Activated CD8-positive, alpha-beta T cell treated with anti-CD3 and anti-CD28 coated beads, Interleukin-2, amount 10 ng/mL, durations not matched to agents 7 days and 5 days (primary cell): ENCODE measurements at places on chromosomes 7 and 10.

GRCh38 chr10:15795036-15795792, 65.1 kb downstream of the MINDY3 start:
- DNase-seq = no peak

GRCh38 chr10:125102821-125103220, 57.5 kb downstream of the CTBP2 start:
- DNase-seq = no peak

GRCh38 chr10:112461029-112461887, 14.2 kb downstream of the VTI1A start:
- peak; percentile 25 for DNase-seq

DNA sequence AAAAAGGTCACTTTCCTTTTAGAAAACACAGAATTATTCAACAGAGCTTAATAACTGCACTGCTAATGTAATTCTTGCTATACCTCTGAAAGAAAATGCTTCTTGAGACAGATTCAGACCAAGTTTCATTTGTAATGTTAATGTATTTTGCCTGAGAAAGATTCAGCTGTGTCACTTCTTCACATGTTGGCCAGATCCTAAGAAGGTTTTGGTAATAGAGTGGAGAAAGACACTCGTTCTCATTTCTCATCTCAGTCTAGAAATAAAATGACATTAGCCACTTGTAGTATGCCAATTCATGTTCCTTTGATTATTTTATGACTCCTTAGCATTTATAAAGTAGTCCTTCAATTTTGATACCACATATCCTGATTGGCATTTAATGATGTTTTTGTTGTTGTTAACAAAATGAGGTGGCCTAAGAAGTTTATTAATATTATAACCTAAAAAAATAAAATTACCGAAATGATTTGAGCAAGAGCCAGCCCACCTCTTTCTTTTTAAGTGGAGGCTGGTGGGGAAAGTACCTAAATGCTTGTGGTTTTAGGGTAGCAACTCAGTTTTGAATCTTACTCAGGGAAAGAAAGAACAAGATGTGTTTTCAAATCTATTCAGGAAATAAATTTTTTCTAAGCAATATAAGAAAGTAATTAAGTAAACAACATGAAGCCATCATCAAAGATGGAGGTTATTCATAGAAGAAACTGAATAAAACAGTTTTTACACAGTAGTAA, 16.4 kb upstream of the ELAPOR2 start:
- DNase-seq = no peak

DNA sequence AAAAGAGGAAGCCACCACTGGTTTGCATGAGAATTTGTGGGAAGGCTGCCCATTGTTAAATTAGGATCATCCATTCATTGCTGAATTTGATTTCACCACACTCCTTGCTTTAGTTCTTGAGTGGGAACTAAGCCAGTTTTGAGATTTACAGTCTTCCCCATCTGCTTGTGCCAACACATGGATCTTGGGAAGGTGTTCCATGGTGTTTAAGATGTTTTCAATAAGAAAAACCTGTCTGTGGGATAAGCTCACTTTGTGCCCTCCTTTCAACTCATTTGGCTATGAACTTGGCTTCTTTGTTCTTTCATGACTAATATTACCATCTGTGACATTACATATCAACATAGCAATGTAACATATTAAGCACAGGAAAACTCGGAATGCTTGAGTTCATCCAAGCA, 73.2 kb downstream of the INHBA start:
- DNase-seq = no peak

DNA sequence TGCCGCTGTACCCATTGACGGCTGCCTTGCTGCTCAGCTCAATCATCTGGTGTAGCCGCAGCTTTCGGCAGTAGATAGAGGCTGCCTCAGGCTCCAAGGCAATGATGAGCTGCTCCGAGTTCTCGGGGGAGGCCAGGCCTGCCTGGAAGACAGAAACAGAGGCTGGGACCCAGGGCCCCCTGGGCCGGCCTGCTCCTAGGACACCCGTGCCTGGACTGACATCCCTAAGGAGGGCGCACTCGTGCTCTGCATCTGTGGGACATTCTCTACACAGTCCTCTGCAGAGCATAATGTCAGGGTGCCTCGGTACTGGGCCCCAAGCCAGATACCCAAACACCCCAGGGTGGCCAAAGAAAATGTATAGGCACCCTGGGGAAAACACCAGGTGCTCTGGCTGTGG, 58.5 kb downstream of the HSPA12A start:
- no peak for DNase-seq

- DNase-seq = no peak
Observed at GRCh38 chr7:158407581-158408317, 179.9 kb downstream of the PTPRN2 start.
